ENCODE measurements at places on chromosomes 3 and 15.

DNA sequence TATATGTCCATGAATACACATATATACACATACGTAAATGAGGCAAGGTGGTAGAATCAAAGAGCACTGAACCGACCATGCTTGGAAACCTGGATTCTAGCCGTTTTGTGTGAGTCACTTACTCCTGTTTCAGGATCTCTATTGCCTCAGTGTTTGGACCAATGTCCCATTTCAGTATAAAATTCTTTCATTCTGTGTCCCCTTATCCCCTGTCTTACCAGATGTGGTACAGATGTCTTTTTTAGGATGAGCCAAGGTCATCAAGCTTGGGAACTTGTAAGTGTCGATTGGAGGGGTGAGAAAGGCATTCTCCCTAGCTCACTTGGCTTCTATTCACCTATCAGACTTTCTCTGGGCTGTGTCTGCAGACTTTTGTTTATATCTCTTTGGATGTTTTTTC lies 139.9 kb upstream of the CHL1 start:
- no peak for DNase-seq

- no peak for DNase-seq
Measured at GRCh38 chr15:51935466-51936104, 36.0 kb downstream of the LEO1 start.

DNA sequence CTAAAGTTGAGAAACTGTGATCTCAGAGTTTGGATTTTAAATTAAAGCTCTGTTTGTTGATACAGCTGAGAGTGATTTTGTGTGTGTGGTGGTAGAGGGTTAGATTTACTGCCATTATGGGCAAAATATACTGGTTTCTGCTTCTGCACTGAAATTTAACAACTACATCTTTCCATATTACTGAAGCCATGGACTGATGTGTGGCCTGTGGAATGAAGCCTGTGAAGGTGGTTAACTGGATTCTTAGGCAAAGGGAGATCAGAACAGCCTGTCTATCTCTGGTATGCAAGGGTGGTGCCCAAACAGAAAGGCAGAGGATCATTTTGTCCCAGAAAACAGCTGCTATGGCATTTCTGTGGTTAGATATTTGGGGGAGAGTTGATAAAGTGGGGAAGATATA lies 297.3 kb upstream of the THBS1 start:
- DNase-seq = no peak

- DNase-seq = peak; percentile 69
Measured at GRCh38 chr3:72123908-72124441, 339.0 kb upstream of the PROK2 start.

DNA sequence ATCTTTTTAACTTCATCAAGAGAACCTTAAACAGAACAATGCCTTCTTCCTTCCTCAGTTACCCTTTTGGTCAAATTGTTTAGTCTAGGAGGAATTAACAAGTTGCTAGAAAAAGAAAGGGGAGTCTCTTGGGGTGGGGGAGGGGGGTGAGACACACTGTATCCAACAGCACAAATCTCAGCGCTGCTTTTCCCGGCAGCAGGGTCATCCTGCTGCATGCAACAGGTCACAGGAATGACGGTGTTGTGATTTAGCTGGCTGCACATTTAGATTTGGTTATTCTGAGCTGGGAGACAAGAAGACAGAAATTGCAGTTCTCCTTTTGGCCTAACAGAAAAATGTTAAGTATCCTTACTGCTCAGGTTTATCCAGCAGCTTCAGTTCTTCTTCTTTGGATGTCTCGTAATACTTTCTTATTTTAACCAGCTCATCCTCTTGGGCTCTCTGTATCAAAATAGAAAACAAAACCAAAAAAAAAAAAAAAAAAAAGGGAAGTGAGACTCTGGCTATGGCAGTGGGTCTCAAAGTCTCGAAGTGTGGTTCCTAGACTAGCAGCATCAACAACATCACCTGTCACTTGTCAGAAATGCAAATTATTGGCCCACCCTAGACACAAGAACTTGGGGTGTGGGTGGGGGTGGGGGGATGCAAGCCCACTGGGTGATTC lies 190.5 kb downstream of the GREM1 start:
- no peak for DNase-seq

DNA sequence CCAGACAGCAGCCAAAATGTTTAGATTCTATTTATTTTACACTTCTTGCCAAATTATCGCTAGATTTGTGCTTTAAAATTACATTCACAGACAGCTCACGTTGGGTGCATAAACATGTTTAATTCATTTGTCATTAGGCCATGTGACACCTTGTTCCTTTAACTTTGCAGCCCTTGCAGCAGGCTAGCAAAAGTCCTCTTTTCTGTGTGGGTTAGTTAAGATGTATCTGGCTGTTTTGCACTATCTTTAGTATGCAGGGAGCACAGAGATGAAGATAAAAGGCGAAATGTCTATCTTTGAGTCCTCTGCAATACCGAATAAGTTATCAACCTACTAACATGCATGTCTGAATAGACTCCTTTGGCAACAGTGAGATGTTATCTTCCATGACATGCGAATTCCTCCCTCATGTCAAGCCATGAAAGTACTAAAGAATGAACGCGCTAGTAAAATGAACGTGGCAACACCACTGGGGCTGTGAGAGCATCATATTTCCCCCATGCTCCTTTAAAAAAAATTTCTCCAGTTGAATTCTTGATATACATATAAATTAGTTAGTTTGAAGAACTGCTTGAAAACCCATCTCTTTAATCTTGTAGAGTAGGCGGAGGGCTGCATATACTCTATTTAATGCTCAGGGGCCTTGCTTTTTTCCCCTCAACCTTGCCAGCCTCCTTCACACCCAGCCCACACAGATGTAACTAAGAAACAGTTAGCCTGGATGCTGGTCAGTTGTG lies 620.4 kb upstream of the NR2F2 start:
- no peak for DNase-seq

Data from NCI-H345 (cell line).